ENCODE measurements at places on chromosomes 11 and 22.

GRCh38 chr22:45268167-45268957 lies 16.4 kb upstream of the UPK3A start:
- no peak for DNase-seq

- no peak for DNase-seq
These were observed 8.7 kb downstream of the ALDH3B2 start for GRCh38 chr11:67665541-67666302.

DNA sequence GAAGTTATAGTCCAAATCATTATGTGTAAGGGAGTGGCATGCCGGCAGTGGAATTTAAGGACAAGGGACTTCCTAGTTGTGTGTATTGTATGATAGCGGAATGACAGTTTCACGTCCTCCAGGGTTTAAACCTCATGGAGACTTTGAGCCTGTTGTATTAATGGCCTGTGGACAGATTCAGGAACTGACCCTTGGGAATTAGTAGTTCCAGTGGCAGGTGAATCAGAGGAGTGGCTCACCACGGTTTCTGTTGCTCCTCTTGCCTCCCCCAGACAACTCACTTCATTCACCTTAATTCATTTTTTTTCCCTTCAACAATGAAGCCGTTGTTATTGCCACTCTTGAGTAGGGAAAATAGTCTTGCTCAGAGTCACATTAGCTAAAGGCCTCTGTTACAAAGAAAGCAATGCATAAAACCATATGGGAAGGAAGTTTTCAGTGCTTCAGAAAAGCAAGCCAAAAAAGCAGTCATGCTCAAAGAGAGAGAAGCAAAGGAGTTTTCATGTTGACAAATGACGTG lies 22.6 kb downstream of the AMOTL1 start:
- DNase-seq = no peak

GRCh38 chr11:114207096-114207495 lies 89.1 kb upstream of the NNMT start:
- DNase-seq = no peak

- DNase-seq = no peak
These were observed 61.4 kb downstream of the TP53I11 start for GRCh38 chr11:44889266-44889665.

GRCh38 chr11:83835423-83835822 lies 549.3 kb upstream of the CCDC90B start:
- no peak for DNase-seq

GRCh38 chr11:27423125-27423524 lies 49.5 kb downstream of the LGR4 start:
- DNase-seq = no peak

DNA sequence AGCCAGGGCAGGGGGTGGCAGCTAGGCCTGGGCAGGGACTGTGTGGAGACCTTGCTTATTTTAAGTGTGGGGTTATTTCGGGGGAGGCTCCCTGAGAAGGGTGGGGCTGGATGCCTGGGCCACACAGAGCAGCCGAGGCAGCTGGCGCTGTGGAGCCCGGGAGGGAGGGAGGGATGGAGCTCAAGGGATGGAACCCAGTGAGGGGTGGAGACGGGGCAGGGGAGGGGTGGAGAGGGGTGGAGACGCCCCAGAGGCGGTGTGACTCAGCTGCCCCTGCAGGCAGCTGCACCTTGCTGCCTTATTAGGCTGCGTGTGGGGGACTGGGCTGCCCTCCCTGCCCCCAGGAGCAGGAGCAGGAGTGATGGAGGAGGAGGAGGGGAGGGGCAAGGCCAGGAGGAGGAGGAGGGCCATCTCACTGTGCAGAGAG lies 9.8 kb upstream of the TSSC4 start:
- DNase-seq = no peak

- no peak for DNase-seq
These were observed 1.8 kb upstream of the GDPD4 start for GRCh38 chr11:77303328-77303727.

- DNase-seq = no peak
These were observed 60.1 kb downstream of the ARFGAP3 start for GRCh38 chr22:42797011-42797410.

DNA sequence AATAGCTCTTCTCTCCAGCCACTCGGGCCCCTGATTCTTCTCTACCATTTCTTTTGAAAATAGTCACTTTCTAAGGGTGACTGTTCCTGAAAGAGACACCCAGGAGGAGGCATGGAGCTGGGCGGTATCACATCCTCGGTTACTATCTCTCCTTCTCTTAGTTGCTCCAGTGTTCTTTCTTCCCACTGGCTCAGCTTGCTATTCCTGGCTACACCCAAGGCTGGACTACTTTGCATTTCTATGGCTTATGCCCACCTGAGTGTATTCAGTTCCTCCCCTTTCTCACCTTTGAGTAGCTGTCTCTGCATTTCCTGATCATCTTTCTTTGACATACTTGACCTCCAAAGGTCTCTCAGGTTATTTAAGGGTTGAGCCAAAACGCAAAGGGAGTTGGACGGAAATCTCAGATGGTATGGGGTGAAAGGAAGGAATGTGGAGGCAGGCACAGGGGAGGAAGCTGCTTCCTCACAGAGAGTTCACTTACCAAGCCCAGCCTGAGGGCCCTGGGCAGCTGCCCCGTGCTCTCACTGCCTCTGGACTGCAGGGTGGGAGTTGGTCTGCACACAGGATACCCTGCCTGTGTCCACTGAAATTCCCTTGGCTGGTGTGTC lies 155.7 kb downstream of the SNX19 start:
- DNase-seq = no peak

DNA sequence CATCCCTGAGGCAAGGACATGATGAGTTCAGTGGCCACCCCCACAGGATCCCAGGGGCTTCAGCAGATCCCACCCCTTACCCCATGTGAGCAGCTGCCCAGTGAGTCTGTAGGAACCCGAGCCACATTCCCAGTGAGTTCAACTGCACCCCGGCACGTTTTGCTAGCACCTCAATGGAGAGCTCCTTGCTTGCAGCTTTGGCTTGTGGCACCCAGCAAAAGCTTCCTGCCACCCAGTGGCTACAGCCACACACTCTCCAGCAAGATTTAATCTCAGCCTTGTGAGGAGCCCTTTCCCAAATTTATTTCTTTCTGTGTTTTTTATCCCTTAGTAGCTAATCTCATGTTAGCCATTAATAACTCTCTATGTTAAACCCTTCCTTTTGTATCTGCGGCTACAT lies 4.0 kb downstream of the SAA1 start:
- DNase-seq = no peak

- DNase-seq = no peak
These were observed 171.3 kb upstream of the TMEM45B start for GRCh38 chr11:129644326-129644725.

- no peak for DNase-seq
These were observed 105.8 kb downstream of the DSCAML1 start for GRCh38 chr11:117691218-117691514.
